ENCODE measurements at places on chromosomes 1 and 21.

DNA sequence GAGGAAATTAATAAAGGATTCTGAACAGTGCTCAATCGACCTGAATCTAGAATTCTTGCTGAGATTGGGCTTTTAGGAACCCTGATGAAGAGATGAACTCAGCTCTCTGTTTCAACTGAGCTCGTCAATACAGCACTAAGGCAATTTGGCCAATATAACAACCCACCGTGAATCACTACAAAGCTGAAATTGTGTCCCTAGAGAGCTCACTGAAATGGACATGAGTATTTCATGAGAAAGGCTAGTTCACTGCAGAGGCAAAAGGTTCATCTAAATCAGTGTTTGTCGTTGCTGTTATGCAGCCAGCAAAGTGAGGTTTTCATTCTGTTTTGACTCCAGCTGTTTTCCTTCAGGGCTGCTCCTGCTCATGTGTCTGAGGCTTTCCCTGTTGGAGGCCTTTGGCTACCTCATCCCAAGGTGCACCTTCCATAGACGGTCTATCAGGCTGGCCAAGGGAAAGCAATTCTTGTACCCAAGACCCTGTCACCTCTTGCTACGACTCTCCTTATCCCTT is 83.5 kb downstream of the URB2 start:
- DNase-seq, result no peak

DNA sequence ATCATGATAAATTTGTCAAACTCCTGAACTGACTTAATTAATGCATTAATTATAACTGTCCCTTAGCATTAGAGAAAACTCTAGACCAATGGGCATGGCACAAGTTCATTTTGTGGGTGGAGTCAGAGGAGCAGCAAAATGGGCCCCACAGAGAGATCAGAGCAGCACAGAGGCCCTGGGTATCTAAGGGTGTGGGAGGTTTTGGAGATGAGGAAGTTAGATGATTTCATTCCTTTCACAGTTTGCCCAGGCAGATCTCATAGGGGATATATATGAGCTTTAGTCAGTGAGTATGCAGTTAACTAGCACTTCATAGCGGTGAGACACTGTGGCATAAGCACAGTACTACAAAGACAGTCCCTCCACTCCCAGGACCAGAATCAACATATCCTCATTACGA is 117.3 kb downstream of the MAB21L3 start:
- DNase-seq, result no peak

DNA sequence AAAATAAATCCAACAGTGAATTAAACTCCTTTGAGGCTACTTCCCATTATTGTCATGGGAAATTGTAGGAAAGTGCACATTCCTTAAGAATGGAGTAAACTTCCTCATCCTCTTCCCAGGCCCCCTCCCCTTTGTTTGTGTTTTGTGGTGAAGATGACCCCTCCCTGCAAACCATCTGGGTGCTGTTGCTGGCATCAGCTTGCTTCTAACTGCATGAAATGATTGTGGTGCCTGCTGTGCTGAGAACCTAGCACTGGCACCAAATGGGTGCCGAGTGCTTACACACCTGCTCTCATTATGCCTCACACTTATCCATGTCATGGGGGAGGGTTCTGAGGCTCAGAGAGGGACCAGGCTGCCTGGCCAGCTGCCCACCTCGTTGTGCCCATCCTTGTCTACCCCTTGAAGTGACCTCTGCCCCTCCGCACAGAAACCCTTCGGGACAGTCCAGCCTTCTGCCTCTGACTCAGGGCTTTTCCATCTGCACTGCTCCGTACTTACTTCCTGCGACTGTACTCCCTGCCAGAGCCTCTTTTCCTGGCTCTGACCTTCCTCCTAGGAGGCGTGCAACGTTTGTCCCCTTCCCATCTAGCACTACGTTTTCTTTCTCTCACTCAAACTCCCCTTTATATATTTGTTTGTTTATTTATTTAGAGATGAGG is 30.6 kb downstream of the CAPN2 start:
- DNase-seq, result no peak

GRCh38 chr1:14168326-14169063 is 430.0 kb upstream of the KAZN start:
- DNase-seq, result no peak

DNA sequence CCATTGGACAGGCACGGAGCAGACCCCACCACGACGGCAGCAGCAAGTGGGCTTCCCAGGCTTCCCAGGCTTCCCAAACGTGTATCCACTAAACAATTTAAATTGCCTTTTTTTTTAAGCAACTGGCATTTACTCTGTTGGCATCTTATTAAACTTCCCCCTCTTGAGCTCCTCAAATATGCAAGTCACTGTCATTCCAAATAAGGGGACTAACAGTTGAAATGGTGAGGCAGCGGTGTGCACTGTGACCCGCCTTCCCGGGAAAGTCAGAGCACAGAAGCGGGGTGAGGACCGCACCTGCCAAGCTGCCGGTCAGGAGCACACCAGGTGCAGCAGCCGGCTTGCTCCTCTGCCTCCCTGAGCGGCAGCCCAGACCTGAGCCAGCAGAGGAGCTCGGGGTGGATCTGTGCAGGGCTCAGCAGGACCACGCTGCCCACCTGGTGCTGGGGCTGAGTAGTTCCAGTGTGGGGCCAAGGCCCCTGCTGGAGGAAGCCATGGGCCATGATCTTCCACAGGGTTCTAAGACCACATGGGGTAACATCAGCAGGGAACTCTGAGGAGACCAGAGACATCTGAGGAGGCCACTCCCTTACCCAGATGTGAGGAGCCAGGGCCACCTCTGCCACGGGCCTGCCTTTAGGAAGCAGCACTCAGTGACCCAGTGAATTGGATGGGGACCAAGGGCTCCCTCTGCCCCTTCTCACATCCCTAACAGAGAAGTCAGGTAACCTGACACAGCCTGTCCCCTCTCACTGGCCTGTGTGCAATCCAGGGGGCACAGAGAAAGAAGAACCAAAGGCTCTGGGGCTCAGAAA is 245.4 kb downstream of the NPHP4 start:
- no peak for DNase-seq

DNA sequence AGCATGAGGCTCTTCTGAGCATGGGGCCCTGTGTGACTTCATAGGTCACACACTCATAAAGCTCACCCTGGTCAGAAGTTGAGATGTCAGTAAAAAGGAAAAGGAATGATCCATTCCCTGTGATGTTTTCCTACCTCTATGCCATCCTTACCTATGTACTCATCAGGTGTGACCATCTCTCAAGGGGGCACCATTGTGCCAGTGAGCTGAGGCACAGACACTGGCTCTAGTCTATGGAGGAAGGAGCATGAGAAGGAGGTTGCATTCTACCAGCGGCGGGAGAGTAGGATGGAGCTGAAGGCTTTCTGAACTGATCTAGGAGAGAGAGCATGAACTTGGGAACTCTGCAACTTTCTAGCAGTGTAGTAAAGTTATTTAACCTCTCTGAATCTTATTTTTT is 65.8 kb upstream of the RGL1 start:
- DNase-seq, result no peak

- no peak for DNase-seq
Measured at GRCh38 chr1:59972216-59972927, 45.8 kb upstream of the CYP2J2 start.

DNA sequence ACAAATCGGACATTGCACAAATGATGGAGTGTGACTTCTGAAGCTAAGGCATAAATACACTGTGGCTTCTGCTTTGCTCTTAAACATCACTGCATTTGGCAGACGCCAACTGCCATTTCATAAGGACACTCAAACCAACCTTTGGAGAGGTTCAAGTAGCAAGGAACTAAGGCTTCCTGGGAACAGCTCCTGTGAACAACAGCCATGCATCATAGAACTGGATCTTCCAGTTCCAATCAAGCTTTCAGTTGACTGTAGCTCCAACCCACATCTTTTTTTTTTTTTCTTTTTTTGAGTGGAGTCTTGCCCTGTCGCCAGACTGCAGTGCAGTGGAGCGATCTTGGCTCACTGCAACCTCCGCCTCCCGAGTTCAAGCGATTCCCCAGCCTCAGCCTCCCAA is 10.7 kb upstream of the HUNK start:
- no peak for DNase-seq

- no peak for DNase-seq
Measured at GRCh38 chr21:40282912-40283886, 416.0 kb downstream of the PCP4 start.

GRCh38 chr1:196412326-196412725 is 195.9 kb downstream of the KCNT2 start:
- no peak for DNase-seq

GRCh38 chr21:43274022-43274945 is 105.5 kb downstream of the CRYAA start:
- DNase-seq, result no peak

DNA sequence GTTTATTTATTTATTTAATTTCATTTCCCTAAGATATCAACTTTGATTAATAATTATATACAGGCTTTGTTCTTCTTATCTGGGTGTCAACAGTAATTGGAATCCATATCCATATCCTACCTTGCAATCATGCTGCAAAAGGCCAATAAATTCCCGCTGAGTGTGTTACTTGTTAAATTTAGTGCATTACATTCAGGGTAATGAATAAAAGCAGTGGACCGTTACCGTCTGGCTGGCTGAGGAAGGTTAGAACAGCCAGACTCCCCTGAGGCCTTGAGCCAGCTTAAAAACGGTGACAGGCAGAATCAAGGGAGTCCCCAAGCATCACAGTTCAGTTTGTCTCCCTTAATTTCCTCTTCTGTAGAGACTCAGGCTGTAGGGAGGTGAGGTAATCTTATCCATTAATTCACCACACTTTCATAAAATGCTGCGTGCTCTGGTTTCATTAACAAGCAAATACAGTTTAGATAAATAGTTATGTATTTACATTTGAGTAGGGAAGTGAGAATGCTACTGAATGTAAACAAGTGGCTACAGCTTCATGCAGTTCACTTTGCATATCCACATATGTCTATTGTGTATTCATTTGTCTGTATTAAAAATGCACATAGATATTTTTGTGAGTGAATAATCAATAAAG is 888.2 kb upstream of the CXADR start:
- DNase-seq, result no peak

DNA sequence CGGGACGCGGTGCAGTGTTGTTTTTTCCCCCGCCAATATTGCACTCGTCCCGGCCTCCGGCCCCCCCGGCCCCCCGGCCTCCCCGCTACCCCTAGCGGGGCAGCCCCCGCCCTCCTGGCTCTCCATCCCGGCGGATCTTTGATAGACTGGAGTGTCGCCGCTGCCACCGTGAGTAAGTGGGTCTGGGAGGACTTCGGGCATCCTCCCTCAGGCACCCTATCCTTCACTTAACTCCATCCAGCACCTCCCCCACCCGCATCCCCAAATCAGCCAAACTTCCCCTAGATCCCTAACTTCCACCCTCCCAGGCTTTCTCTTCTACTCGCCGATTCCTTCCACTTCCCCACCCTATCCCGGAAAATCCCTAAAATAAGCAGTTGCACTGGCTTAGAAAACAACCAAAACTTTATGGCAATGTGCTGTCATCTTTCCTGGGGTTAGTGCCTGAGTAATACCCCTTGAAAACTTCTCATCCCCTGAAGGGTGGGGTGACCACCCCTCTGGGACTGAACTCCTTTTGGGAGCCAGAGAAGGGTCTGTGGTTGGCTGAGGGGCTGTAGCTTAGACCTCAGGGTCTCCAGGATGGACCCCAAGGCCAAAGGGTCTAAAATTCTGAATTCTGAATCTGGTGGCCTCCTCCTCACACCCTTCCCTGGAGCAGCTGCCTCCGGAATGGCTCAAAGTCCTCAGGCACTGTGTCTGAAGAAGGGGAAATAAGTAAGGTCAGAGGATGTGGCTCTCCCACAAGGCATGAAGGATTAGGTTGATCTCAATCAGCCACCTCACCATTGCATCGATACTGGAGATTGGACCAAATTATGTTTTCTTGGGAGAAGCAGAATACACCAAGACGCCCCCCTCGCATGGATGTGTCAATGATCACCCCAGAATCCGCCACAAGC is 12.2 kb downstream of the THBS3 start:
- DNase-seq, result no peak

DNA sequence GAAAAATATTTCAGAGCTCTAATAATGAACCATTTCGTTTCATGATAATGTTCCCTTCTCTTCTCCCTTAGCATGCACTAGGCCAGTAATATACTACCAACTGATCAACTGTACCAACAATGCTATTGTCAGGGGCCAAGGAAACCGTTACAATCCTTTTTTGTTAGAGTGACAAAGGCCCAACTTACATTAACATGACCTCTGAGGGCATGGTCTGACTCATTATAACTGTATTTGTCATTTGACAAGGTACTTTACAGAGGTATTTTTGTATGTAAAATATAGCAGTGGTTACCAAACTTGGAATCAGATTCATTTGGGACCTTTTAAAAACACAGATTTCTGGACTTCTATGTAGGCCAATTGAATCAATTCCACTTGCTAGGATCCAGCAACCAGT is 102.6 kb upstream of the RRP15 start:
- DNase-seq, result no peak

DNA sequence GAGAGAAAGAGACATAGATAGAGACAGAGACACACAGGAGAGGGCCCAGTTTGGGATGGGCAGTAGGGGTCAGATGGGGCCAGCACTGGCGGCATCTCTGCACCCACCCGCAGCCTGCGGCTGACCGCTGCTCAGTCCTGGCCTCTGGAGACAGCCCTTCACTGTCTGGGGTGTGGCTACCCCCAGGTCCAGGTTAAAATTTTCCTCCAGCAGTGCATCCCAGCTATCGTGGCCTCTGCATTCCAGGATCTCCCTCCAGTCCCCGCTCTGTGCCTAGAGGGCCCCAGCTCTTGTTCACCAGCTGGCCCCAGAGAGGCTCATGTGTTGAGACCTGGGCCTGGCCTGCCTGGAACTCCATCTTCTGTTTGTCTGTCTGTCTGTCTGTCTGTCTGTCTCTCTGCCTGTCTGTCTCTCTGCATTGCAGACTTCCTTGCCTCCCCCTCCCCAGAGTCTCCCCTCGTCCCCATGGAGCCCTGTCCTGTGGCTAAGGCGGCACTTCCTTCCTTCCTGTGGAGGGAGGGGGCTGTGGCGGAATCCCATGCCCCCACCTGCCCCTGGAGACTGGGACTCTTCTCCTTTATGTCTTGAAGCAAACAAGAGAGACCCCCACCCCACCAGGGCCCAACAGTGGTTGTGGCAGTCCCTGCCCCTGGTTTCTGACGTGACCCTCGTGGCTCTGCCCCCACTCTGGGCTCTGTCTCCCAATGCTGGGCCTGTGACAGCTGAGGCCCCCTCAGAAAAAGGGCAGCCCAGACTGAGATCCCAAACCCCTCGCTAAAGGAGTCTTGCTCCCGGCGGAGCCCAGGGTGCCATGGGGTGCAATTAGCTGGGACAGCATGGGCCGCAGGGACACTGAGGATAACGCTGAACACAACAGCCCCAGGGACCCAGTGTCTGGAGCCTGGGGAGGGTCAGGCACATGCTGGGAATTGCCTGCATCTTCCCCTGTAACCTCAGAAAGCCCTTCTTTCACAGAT is 241.8 kb downstream of the NPHP4 start:
- no peak for DNase-seq
